ENCODE measurements at places on chromosomes 13 and 19.

GRCh38 chr19:39172700-39173501 lies 23.9 kb upstream of the NCCRP1 start:
- DNase-seq: no peak

GRCh38 chr19:8001651-8001994 lies 3.8 kb downstream of the ELAVL1 start:
- no peak for DNase-seq

DNA sequence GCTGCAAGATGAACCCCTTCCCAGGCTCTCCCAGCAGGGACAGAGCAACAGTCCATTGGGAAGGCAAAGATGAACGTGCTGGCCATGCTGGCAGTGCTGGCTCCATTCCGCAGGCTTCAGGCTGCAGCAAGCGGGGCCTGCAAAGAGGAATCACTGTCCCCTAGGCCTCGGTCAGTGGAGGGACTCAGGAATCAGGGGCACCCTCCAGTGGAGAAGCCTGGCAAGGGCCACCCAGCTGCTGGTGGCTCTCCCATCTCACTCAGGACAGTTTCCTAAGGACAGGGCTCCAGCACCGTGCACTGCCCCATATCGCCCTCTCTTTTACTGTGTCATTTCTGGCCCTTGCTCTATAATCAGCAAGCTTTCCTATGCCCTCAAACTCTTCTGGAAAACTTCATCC lies 498.6 kb downstream of the EFNB2 start:
- no peak for DNase-seq

GRCh38 chr13:38535261-38535660 lies 151.6 kb upstream of the FREM2 start:
- no peak for DNase-seq

DNA sequence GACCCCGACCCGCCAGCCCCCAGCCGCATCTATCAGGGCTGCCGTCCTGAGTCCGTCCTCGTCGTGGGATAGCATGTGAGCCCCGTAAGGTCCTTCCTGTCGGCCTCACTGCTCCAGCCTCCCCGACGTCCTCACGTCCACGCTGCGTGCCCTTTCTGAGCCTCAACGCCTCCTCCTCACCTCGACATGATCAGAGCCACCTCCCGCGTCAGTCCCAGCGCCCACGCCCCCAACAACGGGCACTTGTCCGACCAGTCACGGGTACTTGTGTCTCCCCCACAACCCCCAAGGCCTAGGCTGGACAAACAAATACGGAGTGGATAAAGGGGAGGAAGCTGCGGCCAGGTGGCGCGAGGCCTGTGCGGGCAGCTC lies 665 bp downstream of the ZNF497 start:
- DNase-seq: peak; percentile 58

DNA sequence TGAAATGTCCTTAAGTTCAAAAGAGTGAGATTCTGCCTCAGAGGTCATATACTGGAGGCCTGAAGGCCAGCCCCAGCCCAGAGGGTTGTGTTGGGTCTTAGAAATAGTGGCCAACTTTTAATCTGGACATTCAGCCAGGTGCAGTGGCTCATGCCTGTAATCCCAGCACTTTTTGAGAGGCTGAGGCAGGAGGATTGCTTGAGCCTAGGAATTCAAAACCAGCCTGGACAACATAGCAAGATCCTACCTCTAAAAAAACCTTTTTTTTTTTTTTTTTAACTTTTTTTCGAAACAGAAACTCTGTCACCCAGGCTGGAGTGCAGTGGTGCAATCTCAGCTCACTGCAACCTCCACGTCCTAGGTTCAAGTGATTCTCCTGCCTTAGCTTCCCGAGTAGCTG lies 15.5 kb downstream of the DPF1 start:
- no peak for DNase-seq

GRCh38 chr19:39403331-39404312 lies 3.0 kb upstream of the ZFP36 start:
- peak; percentile 95 for DNase-seq

GRCh38 chr19:14413693-14414181 lies 5.4 kb downstream of the DDX39A start:
- DNase-seq: no peak

- no peak for DNase-seq
Observed at GRCh38 chr19:3398114-3398899, 31.9 kb downstream of the NFIC start.

GRCh38 chr13:76769271-76769791 lies 116.9 kb downstream of the KCTD12 start:
- no peak for DNase-seq

DNA sequence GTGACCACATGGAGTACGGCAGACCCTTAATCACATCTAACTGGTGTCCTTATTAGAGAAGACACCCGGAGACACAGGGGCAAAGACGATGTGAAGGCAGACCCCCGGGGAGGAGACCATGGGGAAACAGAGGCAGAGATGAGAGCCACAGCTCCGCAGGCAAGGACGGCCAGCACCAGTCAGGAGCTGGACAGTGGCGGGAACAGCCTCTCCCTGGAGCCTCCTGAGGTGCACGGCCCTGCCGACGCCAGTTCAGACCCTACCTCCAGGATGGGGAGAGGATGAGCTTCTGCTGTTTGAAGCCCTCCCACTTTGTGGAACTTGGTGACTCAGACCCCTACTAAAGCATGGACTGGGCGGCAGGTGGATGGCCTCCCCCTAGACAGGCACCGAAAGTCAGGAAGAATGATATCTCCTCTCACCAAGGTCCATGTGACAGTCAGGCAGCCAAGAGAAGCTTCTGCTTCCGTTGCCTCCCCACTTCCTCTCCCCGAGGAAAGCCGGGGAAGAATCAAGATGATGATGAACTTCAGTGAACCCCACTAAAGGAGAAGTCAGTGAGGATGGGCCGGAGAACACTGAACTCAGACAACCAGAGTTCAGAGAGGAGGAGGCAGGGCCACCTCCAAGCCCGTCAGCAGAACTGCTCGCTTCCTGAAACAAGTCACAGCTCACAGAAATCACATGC lies 25.4 kb downstream of the RAB20 start:
- DNase-seq: no peak

DNA sequence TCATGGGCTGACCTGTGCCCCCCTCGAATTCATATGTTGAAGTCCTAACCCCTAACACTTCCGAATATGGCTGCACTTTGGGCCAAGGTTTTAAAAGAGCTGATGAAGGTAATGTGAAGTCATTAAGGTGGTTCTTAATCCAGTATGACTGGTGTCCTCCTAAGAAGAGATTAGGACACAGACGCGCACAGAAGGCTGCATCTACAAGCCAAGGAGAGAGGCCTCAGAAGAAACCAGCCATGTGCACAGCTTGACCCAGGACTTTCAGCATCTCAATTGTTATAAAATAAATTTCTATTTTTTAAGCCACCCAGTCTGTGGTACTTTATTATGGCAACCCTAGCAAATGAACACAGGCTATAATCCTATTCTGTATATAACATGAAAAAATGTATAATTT lies 99.9 kb downstream of the DOCK9 start:
- DNase-seq: no peak

- DNase-seq: no peak
Observed at GRCh38 chr13:76609643-76610042, 276.6 kb downstream of the KCTD12 start.

DNA sequence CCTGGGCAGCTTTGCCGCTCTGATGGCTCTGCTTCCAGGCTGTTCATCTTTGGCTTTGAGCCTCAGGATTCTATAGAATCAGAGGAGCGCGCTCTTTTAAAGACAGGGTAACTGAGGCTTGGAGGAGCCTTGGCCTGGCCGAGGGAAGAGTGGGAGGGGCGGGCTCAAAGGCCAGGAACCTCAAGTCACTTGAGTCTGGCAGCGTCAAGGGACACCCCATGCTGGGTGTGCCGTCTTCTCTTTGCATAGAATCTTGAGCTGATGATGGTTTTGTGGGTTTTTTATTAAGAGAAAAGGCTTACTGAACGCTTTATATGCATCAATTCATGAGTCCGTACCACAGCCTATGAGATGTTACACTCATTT lies 1.1 kb downstream of the PGLS start:
- DNase-seq: no peak

DNA sequence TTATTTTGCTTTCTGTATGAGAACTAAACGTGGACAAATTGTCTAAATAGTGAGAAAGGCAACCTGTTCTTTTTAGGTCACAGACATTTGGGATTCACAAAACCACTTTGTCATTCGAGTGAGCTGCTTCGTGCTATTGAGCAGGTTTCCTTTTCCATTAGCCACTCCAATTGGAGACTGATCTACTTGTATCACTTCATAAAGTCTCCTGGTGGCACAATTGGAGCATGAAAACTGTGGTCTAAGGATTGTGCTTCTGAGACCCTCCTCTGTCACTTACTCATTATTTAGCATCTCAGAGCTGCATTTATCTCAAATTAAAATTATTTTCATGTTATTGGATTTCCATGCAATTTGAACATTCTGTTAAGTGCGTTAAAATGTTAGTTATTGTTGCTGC lies 397.7 kb downstream of the TDRD3 start:
- DNase-seq: no peak

- no peak for DNase-seq
Observed at GRCh38 chr19:54804101-54804500, 691 bp downstream of the KIR2DL4 start.

- no peak for DNase-seq
Observed at GRCh38 chr19:35080613-35081170, 34.9 kb upstream of the FXYD3 start.

DNA sequence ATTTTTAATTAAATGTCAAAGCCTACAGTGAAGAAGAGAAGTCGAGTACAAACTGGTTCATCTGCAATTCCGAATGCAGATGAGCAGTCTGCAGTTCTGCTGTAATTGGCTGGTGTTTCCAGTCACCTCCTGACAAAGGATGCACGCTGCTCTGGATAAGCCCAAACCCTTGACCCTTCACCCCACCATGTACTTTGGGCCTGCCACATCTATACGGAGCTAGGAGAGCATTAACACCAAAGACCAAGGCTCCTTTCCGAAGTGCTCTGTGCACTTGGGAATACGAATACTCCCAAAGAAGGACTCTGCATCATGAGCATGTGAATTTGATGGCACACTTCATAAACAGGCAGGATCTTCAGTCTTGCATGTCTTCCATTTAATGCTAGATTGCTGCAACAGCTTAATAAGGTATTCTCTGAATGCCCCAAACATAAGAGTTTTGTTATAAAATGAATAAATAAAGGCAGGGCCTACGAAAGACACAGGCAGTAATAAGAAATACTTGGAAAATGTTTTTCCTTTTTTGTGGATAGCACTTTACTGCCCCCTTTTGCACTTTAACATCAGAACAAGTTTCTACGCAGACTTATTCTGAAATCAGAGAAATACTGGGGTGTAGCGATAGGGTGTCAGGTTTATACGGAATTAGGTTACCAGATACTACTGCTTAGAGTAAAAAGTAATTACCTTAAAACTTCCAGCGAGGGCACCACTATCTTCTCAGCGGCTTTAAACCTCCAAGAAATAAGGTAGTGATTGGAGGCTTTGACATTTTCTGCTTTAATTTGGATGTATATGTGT lies 15.0 kb downstream of the EFNB2 start:
- no peak for DNase-seq

DNA sequence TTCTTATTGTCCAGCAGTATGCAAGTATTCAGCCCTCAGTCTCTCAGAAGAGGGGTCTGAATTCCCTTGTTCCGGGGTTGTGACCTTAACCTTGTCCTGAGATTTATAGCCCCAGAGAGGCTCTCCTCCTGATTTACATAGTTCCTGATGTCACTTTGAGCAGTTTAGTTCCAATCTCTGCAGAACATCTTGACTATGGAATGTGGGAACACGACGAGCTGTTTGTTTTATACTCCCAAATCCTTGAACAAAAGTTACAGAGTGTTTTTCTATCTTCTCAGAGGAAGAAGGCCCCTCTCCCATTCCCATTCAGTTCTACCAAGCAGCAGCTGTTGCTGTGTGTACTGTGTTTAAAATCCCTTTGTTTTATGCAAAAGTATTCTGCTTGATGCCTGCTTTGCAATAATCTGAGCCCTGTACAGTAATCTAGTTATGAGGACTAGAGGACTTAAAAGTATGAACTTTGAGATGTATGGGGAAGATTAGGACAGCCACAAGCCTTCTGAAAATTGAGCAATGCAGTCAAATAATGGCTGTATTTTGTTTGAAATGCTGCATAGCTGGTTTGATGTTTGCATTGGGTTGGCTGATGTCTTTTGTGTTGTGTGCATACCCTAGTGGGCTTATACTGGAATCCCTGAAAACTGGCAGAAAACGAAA lies 74.7 kb downstream of the KL start:
- DNase-seq: no peak

- no peak for DNase-seq
Observed at GRCh38 chr19:10419200-10419645, 1.1 kb upstream of the PDE4A start.

DNA sequence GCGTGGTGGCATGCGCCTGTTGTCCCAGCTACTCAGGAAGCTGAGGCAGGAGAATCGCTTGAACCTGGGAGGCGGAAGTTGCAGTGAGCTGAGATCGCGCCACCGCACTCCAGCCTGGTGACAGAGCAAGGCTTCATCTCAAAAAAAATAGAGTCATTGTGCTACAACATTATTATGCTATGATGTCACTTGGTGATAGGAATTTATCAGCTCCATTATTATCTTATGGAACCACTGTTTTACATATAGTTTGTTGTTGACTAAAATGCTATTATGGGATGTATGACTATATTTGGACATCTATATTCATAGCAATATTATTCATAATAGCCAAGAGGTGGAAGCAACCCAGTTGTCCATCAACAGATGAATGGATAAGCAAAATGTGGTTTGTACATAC lies 26.4 kb upstream of the SLC7A1 start:
- DNase-seq: no peak

DNA sequence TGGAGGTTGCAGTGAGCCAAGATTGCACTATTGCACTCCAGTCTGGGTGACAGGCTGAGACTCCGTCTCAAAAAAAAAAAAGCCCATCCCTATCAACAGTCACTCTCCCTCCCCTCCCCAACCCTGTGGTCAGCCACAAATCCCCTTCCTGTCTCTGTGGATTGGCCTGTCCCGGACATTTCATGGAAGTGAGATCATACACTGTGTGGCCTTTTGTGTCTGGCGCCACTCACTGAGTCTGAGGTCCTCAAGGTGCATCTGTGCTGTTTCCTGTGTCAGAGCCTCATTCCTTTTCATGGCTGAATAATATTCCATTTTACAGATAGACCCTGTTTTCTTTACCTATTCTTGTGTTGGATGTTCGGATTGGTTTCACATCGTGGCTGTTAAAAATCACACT lies 149.5 kb downstream of the PTPRS start:
- DNase-seq: no peak

DNA sequence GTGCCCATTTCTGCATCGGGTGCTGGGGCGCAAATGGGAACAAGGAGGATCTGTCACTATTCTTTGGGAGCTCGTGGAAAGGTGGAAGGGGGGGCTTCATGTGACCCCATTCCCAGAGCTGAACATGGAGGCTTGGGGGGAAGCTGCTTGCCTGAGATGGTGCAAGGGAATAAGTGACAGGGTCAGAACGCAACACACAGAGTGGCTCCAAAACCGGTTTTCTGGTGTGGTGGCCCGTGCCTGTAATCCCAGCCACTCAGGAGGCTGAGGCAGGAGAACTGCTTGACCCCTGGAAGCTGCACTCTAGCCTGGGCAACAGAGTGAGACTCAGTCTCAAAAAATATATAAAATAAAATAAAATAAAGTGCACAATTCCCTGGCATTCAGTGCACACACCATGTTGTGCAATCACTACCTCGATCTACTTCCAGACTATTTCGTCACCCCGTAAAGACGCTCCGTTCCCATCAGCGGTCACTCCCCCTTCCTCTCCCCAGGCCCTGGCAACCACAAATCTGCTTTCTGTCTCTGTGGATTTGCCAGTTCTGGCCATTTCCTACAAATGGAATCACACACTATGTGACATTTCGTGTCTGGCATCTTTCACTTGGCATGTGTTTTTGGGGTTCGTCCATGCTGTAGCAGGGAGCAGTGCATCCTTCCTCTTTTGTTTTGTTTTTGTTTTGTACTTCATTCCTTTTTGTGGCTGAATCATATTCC lies 18.2 kb upstream of the COMP start:
- DNase-seq: no peak

- DNase-seq: no peak
Observed at GRCh38 chr19:9058905-9059667, 27.8 kb upstream of the OR1M1 start.

All from activated CD4-positive, alpha-beta T cell treated with anti-CD3 and anti-CD28 coated beads, Interleukin-2, Interleukin-6, amounts not matched to agents 100 ng/mL and 50 ng/mL, durations not matched to agents 16 hours and 8 hours (primary cell).